ENCODE measurements at places on chromosomes 4 and X.

DNA sequence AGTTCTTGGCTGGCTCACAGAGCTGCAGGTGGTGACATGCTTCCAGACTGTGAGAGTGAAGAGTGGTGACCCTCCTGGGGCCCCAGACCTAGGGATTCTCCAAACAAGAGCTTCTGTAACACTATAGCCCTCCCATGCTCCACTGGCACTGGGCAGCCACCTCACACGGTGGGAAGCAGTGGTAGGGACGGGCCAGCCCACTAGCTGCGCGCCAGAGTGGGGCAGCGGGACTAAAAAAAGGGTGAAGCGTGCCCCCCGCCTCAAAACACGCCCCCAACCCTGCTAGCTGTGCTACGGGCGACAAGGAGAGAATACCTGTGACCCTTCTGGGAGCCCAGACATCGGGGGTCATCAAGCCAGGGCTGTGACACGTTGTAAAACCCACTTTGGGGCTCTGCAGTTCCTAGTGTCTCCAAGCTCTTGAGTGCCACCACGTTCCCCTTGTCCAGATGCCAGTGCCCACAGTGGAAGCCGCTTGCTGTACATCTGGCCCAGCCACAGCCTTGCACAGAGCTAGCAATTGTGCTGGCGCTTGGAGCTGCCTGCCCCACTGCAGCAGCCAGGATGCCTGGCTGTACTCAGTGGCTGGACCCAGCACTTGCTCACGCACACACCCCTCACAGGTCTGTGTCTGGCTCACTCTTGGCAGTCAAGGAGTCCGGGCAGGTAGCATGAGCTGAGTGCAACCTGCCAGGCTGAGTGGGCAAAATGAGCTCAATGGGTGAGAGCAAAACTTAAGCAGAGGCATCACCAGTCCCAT, 100.0 kb downstream of the DCAF12L2 start:
- DNase-seq = no peak

GRCh38 chrX:80879916-80880315, 70.2 kb upstream of the BRWD3 start:
- no peak for DNase-seq

GRCh38 chr4:78565971-78566372, 14.4 kb downstream of the ANXA3 start:
- no peak for DNase-seq

DNA sequence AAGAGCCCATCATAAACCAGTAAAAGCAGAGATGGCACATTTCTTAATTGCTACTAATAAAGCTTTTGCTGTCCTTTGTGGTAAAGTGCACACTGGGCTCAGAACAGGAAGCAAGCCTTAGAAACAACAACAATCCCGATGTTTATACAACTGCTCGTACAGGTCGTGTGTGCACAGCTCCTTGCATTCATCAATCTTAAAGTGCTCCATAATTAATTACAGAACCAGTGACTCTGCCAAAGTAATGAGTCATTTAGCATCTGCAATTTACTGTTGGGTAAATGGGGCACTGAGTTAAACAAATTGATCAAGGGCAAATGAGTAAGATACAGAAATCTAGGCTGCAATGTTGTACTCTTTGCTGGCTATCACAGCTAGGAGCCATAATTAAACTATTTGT, 61.3 kb upstream of the TXK start:
- no peak for DNase-seq

DNA sequence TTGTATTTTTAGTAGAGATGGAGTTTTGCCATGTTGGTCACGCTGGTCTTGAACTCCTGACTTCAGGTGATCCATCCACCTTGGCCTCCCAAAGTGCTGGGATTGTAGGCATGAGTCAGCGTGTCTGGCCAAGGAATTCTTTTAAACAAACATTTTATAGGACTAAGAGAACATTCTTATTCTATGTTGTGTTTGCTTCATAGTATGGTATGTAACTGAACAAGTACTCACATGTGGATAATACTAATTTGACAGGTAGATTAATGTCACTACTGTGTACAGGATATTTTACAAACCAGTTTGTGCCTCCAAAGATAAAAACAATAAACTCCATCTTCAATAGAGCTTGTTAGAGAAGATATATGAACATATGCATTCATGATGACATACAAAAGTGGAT, 1353.4 kb downstream of the PCDH7 start:
- no peak for DNase-seq

DNA sequence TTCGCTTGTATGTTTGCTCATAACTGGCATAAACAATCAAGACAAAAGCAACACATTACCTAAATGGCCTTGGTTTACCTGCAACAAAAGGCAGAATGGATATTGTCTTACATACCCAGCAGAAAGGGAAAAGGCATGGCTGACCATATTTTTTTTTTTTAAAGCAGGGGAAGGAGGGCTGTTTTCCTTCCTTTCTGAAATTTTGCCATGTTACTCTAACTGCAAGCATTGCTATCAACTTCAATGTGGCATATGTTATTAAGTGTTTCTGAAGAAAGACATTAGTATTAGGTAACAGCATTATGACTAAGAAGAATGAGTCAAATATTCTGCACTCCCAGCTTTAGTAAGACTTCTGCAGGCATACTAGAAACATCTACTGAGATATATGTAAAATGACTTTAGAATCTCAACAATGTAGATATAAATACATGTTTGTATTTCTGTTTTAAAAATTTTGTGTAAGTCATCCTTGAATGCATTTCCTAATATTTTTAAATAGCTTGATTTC, 512.6 kb upstream of the FAM241A start:
- DNase-seq = no peak

- no peak for DNase-seq
Observed at GRCh38 chr4:88276952-88277710, 7.2 kb downstream of the PPM1K start.

DNA sequence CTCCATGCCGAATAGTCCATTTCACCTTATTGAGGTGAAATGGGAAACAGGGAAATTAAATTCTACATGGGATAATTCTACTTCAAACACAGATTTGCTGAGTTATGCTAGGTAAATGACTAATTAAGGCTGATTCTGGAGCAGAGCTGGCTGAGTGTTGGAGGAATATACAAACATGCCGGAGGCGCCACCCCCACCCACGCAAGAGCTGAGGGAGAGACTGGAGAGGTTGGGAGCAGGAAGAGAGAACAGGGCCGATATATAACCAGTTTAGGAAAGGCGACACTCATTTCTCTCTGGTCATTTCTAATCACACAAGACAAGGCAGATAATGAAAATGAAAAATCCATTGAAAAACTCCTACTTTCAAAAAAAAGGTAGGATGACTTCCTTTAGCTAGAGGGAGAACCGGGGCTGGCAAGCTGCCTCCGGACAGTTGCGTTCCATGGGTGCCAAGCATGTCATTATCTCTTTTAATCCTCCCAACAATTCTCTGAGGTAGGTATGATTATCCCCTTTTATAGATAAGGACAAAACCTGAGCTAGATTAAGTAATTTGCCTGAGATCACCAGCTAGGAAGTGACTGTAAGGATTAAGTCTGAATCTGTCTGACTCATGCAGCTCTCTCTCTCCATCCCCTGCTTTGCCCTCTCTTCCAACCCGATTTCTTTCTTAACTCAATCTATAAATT, 27.6 kb upstream of the CFAP299 start:
- no peak for DNase-seq

DNA sequence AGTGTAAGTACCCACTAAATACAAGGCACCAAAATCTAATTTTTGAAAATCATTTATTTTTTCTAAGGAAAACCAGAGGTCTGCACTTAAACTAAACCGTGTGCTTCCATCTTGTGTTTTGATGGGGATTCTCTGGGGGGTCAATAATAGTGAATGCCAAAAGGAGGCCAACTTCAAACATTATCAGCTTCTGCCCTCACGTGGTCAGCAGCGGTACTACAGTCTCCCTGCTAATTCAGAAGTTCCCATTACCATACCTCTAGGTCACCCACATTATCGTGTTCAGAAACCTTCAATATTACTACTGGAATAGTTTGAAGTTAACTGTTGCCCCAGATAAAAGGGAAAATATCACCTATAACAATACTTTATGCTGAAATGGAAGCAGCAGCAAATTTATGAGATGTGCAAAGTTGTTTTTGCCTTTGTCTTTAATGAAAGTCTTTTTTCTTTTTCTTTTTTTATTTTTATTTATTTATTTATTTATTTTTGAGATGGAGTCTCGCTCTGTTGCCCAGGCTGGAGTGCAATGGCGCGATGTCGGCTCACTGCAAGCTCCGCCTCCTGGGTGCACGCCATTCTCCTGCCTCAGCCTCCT, 17.3 kb downstream of the CTPS2 start:
- DNase-seq = no peak

DNA sequence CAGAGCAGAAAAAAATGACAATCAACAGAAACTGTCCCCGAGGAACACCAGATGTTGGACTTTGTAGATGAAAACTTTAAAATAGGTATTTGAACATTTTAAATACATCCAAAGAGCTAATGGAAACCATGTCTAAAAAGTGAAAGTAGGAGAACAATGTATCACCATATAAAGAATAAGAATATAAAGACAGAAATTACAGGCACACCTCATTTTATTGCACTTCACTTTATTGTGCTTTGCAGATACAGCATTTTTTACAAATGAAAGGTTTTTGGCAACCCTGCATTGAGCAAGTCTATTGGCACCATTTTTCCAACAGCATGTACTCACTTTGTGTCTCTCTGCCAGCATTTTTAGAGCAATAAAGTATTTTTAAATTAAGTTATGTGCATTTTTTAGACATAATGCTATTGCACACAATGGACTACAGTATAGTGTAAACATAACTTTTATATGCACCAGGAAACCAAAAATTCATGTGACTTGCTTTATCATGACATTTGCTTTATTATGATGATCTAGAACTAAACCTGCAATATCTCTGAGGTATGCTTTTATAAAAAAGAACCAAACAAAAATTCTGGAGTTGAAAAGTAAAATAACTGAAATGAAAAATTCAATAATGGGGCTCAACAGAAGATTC, 212.4 kb upstream of the CASK start:
- no peak for DNase-seq

- DNase-seq = no peak
Observed at GRCh38 chr4:1367230-1367935, 20.4 kb downstream of the UVSSA start.

Measured in T47D (cell line).